ENCODE measurements at places on chromosomes 4 and X.

GRCh38 chr4:41176340-41176739 is 38.0 kb downstream of the APBB2 start:
- DNase-seq = no peak

GRCh38 chr4:13530823-13531624 is 13.3 kb downstream of the NKX3-2 start:
- DNase-seq = no peak

DNA sequence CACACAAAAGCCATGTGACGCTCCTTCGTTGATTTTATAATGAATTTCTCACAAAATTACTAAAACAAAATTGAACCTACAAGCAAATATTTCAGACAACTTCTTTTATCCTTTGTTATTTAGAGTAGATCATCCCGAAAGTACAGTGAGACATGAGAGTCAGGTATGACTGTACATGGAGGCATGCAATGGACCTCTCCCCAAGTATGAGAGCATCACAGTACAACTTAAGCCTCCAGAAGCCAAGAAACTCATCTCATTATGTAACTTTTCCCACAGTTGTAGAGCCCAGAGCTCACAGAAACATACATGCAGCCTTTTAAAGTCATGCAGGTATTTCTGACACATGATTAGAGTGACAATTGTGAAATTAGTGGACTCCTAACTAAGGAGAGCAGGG is 167.7 kb downstream of the PAPSS1 start:
- no peak for DNase-seq

DNA sequence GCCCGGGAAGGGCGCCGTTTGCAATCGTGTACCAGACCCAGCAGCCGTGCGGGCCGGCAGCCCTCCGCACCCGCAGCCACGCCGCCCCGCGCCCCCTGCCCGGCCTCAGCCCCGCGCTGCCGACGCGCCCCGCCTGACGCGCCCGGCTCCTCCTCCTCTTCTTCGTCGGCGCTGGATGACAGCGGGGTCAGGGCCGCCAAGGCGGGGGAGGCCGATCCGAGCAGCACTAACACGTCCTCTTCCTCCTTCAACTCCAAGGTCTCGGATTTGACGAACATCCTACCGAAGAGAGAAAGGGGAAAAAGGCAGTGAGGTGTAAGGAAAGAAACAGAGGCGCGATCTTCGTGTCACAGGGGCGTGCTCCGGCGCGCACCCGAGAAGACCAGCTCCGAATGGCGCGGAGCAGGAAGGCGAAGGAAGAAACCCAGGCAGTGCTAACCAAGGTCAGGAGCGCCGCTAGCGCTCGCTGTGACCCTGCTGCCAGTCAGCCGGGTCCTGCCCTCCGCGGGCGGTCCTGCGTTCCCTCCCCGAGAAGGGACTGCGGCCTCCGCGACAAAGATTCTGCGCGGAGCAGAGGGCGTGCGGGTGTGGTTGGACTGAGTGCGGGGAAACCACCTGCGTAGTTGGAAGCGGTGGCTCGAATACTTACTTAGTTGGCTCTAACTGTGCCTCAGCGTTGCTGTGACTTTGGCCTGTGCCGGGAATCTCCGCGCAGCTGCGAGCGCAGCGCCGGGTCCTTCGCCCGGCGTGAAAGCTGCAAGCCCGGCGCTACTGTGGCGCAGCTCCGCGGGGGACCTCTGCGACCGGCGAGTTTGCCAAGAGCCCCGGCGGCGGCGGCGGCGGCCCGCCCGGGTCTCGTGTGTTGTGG is 548 bp downstream of the NEUROG2 start:
- DNase-seq = peak; percentile 31

- no peak for DNase-seq
Observed at GRCh38 chr4:140092094-140092851, 61.7 kb downstream of the MAML3 start.

DNA sequence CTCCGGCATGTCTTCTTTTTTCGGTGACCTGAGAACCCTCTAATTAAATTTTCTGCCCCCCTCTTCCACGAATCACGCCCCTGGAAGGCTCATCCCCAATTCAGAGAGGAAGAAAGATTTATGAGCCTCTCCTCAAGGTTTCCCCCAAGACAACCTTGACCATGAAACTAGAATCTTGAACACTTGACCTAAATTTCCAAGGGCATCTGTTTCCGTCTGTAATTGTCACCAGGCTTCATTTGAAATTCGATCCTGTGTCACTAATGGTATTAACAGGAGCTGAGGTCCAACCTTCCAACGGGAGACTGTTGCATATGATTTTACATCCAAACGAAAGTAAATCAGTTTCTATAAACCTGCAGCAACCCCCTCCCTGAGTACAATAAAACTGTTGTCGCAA is 139.9 kb upstream of the ZIC3 start:
- no peak for DNase-seq

GRCh38 chrX:69987691-69988090 is 62.0 kb downstream of the AWAT2 start:
- no peak for DNase-seq

DNA sequence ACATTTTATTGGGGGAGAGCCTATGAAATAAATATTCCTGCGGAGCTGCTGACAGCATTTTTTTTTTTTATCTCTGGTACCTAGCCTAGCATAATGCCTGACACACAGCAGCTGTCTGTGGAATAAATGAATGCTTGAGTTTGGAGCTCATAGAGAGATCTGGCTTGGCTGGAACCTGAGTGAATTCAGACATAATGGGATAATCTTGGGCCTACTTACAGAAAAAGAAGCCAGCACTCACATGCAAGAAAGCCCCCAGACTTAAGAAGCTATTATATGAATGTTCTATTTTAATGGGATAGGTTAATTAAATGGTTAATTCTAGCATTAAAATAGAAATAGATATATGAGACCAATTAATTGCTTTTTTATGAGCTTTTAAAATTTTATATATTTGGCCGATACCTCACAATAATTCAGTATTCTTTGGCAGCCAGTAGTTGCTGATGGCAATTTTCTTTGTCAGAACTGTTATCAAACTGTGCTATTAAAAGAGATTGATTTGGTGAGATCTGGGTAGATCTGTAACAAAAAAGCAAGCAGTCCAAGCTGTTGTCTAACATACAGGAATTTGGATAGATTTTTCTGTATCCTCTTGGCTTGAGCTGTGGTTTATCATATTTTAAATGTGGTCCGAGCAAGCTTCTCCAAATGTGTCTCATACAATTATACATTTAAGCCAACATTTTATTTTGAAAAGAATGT is 654.2 kb downstream of the PCDH7 start:
- no peak for DNase-seq

- no peak for DNase-seq
Observed at GRCh38 chr4:173253561-173253960, 80.6 kb downstream of the HMGB2 start.

DNA sequence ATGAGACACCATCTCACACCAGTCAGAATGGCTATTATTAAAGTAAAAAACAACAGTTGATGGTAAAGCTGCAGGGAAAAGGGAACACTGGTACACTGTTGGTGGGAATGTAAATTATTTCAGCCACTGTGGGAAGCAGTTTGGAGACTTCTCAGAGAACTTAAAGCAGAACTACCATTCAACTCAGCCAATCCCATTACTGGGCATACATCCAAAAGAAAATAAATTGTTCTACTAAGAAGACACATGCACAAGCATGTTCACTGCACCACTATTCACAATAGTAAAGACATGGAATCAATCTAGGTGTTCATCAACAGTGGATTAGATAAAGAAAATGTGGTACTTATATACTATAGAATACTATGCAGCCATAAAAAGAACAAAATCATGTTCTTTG is 135.0 kb downstream of the REELD1 start:
- DNase-seq = no peak

DNA sequence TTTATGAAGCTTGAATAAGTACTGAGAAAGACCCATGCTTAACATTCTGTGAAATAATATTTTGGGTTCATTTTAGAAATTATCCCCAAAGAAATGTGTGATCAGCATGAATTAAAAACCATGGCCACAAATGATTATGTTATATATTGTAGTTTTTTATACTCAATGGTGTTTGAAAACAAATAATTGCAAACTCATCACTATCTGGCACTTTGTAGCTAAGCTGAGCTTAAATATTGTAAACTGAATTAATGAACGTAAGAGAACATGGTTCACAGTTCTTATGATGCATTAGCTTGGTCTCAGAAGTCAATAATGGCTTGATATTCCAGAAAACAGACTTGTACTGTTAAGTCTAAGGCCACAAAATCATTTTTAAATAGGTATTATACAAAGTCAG is 24.6 kb upstream of the ASB5 start:
- no peak for DNase-seq

DNA sequence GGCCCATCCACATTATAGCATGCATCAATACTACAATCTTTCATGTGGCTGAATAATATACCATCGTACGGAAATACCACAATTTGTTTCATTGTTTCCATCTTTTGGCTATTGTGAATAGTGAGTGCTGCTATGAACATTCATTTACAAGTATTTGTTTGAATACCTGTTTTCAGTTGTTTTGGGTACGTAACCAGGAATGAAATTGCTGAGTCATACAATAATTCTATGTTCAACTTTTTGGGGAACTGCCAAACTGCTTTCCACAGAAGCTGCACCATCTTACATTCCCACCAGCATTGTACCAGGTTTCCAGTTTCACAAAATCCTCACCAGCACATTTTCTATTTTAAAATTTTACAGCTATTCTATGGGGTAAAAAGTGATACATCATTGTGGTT is 28.5 kb upstream of the MANBA start:
- DNase-seq = no peak

DNA sequence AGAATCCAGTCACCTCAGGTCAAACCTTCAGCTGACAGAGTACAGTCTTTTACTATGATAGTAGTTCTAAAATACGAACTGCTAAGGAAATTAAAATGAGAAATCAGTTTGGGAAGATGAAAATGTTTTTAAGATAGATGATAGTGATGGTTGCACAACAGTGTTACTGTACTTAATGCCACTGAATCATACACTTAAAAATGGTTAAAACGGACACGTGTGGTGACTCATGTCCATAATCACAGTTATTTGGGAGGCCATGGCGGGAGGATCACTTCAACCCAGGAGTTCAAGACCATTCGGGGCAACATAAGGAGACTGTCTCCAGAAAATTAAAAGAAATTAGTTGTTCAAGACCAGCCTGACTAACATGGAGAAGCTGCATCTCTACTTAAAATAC is 41.4 kb downstream of the ABHD18 start:
- no peak for DNase-seq

GRCh38 chr4:143344041-143344440 is 7.4 kb downstream of the GAB1 start:
- DNase-seq = no peak

DNA sequence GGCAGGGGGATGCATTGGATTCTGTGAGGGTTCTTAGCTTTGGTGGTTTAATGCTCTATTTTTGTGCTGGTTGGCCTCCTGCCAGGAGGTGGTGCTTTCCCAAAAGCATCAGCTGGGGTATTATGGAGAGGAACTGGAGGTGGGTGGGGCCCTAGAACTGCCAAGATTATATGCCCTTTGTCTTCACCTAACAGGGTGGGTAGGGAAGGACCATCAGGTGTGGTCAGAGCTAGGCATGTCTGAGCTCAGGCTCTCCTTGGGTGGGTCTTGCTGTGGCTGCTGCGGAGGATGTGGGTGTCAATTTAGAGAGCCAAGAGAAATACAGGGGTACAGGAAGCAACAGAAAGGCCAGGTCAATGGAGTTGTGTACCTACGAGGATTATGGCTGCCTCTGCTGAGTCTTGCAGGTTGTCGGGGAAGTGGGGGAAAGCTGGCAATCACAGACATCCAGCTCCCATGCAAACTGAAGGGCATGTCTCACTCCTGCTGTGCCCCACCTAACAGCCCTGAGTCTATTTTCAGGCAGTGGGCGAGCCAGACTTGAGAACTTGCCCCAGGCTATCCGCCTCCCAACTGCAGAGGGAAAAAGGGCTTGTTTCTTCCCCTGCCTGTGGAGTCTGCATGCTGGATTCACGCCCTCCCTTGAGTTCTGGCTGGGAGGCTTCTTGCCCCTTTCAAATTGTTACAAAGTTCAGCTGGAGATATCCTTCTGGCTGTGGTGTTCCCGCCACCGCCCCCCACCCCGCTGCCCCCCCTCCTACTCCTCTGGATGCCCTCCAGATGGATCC is 212.0 kb downstream of the COMMD8 start:
- DNase-seq = no peak

GRCh38 chr4:99979872-99980271 is 29.8 kb upstream of the H2AZ1 start:
- no peak for DNase-seq

DNA sequence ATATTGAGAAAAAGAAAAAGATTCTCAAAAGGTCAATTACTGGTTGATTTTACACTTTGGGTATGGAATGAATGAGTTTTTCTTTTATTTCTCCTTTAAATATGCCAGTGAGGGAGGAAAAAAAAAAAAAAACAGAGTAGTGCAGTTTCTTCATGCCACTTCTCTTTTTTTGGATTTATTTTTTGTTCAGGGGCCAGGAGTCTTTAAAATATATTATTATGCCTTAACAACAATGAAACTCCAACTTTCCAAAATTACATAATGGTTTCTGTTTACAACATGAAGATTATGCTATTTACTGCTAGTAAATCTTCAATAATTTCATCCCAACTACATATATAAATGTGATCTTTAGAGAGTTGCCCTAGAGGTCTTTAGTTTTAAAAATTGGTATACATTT is 31.9 kb downstream of the DTHD1 start:
- DNase-seq = no peak

DNA sequence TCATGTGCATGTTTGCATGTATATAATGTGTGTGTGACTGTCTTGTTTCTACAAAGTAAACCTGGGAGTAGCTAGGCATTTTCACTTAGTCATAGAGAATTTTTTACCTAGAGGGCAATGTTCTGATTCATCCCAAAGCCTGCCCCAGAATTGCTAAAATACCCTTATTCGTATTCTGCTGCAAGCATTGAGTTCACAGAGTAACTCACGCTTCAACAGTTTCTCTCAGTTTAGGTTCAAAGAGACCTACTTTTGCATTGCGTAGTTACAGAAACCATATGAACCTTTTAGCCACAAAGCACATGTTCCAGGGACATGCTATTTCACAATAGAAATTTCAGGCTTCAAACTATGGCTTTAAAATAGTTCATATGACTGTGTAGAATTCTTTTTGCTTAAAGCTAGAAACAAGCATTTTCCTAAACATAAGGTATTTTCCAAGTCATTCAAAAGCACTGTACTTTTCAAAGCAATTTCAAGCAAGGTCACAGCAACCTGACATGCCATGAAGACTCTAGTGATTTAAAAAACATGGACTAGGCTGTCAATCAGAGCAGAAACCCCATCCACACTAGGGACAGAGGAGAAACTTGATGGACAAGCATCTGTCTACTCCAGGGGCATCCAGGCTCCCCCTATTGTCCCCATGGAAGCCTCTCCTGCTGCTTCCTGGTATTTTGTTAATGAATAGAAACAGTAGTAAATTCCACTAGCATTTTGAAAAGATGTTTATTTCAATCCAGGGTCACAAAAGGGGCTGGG is 81.5 kb upstream of the MAPK10 start:
- DNase-seq = no peak

GRCh38 chr4:25299476-25300203 is 12.9 kb upstream of the ZCCHC4 start:
- DNase-seq = no peak

DNA sequence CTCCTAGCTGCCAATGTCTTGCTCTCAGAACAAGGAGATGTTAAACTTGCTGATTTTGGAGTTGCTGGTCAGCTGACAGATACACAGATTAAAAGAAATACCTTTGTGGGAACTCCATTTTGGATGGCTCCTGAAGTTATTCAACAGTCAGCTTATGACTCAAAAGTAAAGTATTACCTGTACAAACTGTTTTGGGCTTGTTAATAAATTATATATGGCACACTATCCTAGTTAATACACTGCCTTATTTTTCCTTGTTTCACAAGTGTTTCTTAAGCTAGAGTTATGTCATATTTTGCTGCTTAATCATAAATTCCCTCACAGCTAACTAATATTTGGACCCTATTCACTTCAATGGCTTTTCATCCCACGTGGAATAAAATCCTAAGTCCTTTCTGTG is 45.3 kb downstream of the STK26 start:
- no peak for DNase-seq

All from CD4-positive, alpha-beta T cell treated with Interleukin-17A for 1 hour (primary cell).